ENCODE measurements at places on chromosomes 11 and 22.

GRCh38 chr11:114319716-114320328, 23.6 kb downstream of the NNMT start:
- no peak for DNase-seq

DNA sequence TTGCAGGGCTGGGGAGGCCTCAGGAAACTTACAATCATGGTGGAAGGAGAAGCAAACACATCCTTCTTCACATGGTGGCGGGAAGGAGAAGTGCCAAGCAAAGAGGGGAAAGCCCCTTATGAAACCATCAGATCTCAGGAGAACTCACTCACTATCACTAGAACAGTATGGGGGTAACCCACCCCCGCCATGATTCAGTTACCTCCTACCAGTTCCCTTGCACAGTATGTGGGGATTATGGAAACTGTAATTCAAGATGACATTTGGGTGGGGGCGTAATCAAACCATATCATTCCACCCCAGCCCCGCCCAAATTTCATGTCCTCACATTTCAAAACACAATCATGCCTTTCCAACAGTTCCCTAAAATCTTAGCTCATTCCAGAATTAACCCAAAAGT, 16.2 kb downstream of the IMMP1L start:
- DNase-seq: no peak

- DNase-seq: no peak
Measured at GRCh38 chr11:36092314-36093030, 148.6 kb downstream of the LDLRAD3 start.

GRCh38 chr11:67054346-67054835, 2.3 kb upstream of the RHOD start:
- DNase-seq: no peak

GRCh38 chr11:9276571-9276970, 11.4 kb upstream of the DENND5A start:
- DNase-seq: no peak

DNA sequence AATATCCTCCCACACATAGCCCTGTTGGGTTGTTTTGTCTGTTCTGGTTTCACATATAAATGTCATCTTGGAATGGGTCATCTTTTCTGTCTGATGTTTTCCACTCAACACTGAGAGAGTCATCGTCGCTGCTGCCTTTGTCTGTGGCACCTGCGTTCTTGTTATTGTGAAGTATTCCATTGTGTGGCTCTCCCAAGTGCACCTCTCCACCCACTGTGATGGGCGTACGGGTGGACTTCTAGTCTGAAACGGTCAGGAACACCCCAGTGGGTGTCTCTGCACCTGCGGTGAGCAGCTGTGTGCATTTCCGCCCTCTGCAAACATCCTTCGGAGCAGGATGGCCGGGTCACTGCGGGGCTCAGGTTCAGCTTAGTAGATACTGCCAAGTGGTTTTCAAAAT, 34.5 kb upstream of the RTL6 start:
- DNase-seq: no peak

DNA sequence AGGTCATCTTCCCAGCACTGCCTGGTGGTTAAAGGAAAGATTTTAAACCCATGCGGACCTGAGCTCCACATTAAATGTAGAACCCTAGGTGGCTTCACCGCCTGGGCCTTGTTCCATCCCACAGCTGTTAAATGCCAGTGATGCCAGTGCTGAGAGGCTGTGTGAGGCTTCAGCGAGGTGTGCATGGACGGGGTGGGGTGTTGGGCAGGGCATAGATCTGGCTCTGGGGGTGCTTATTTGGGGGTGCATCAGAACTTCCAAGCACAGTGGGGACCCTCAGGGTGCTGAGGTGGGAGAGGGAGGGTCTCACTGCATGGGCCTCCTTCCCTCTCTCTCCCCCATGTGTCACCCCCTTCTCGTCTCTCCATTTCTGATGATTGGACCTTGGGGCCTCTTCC, 90.1 kb upstream of the B3GAT1 start:
- DNase-seq: no peak

GRCh38 chr11:293271-293851, 4.4 kb downstream of the PGGHG start:
- DNase-seq: no peak

DNA sequence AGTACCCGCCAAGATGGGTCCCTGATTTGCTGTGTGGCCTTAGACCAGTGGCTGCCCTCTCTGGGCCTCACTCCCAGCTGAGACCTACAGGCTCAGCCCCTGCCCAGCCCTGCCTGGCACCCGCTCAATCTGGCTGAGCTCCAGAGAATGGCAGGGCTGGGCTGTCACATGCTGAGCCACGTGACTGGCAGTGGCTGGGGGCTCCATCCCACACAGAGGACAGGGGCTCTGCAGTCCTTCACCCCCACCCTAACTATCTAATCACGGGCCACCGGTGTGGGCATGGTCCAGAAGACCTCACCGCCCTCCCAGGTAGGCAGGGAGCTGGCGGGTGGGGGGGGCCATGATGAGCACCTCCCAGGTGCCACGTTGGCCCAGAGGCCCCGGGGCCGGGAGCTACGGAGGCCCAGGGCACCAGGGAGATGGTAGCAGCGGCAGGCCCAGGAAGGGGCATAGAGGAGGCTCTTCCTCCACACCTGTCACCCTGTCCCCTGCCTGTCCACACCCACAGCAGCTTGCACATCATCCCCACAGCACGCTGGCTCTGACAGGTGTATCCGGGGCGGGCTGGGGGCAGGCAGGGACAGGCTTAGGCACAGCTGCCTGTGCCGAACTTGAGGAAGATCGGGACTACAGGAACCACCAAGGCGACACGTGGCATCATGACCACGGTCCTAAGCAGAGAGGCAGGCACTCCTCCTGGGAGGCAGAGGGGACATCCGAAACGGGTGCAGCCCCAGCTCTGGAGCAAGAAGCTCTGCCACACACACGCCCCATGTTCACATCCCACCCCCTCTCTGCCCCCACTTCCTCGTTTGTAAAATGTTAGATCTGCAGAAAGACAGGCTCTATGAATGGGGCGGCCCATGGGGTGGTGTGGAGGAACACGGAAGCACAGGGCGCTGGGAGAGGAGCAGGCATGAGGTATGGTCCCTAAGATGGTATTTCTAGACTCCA, 1.5 kb upstream of the ALDH3B1 start:
- peak; percentile 85 for DNase-seq

DNA sequence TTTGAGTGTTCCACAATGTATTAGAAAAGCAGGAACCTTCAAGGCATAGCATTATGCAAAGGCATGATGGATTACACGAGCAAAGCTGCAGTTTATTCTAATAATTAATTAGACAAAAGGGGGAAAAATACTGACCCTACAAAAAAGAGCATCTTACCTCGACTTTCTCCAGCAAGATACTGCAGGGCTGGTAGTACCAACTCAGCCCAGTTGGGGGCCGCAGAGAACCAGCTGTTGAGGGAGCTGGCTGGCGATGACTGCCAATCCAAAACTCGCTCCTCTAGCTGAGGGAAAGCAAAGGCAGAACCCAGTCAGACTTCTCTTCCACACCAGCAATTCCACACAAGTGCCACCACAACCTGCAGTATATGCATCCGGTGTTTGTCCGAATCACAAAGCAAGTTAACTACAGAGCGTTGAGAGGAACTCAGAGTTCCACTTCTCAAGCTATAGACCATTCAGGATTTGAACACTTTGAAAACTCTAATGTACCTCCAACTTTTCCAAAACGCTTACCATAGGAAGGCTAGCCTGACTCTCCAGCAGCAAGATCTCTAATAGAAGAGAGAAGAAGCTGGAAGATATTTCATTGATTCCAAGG, 13.7 kb downstream of the NFRKB start:
- DNase-seq: no peak

- DNase-seq: no peak
Measured at GRCh38 chr11:133935551-133935910, 21.2 kb downstream of the IGSF9B start.

Measured in HL-60 (cell line).